ENCODE measurements at places on chromosomes 7 and 10.

GRCh38 chr7:147803606-147804005 lies 787.0 kb upstream of the C7orf33 start:
- DNase-seq = no peak

- no peak for DNase-seq
Measured at GRCh38 chr7:77958436-77958835, 159.9 kb downstream of the PHTF2 start.

DNA sequence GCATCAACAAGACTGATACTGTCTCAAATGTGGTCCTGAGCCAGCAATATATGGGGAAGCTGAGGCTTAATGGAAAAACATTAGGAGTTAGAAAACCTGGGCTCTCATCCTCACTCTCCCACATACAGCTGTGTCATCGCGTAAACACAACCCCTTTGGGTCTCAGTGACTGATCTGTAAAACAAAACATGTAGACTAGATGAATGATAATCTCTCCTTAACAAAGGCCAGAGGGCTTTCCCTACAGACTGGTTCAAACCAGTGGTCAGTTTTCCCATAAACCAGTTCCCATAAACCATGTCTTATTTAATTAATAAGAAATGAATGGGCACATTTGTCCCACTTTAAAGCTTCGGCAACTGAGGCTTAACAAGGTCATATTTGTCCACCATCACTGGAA lies 48.1 kb downstream of the OSBPL3 start:
- DNase-seq = no peak

- DNase-seq = no peak
Measured at GRCh38 chr7:68279827-68280400, 1283.3 kb downstream of the TYW1 start.

- DNase-seq = peak; percentile 30
Measured at GRCh38 chr7:20539201-20539600, 76.3 kb upstream of the ABCB5 start.

DNA sequence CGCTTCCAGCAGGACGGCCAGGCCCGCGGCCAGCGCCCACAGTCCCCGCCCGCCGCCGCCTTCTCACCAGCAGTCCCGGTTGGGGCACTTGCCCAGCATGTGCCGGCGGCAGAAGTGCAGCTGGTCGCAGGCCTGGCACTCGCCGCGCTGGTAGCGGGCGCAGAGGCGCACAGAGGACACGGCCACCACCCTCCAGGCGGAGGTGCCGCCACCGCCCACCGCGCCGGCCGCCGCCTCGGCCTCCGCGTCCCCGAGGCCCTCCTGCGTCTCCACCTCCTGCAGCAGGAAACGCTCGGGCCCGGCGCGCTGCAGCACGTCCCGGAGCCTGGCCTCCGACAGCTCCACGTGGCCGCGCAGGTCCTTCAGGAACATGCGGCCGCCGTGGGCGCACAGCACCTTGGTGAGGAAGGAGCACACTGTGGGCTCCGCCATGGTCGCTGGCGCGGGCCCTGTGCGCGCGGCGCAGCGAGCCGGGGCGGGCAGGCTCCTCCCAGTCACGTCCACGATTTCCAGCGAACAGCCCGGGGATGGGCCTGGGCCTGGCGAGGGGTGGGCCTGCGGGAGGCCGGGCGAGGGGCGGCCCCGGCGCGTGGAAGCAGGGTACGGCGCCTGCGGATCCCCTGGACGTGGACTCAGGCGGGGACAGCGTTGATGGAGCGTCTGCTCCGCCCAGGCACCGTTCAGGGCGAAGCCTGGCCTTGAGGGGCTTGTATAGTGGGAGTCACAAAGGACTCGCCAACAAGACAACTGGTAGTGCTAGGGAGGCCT lies at the start of gene ZC3HAV1L:
ZC3HAV1L (minus strand) TSS at position 457 of the 768 bp plus-strand sequence; CDS start at position 432, 25 bp downstream.
- peak; percentile 54 for DNase-seq

- DNase-seq = peak; percentile 16
Measured at GRCh38 chr7:106260136-106260561, 24.6 kb downstream of the NAMPT start.

DNA sequence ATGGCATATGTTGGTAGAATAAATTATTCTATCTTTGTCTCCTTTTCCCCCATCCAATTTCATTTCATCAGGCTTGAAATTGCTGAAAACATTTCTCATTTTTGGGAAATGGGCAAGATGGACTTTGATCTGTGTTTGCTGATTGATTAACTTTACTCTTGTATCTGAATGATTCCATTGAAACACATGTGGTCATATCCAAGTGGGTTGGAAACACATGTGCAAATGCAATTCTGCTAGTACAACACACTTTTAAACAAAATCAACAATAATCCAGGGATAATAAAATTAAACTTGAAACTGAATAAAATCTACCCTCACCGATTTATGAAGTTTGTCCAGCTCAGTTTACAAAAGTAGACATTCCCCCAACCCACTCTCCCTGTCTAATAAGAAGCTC lies 96.9 kb downstream of the EPDR1 start:
- no peak for DNase-seq

- DNase-seq = peak; percentile 25
Measured at GRCh38 chr10:30057421-30057841, 2.0 kb downstream of the JCAD start.

DNA sequence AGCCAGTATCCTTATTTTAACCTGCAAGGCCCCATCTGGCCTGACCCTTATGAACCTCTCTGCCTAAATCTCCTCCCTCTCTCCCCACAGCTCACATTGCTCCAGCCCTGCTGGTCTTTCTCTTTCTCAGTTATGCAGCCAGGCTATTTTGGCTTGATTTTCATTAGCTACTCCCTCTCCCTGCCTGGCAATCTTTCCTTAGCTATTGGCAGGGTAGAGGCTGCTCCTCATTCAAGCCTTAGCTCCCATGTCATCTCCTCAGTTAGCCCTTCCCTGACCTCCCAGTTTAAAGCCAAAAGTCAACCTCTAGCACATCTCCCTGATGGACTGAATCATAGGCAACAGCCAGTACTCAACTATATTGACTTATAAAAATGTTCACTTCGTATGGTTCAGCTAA lies 214.4 kb upstream of the CELF2 start:
- DNase-seq = peak; percentile 78

DNA sequence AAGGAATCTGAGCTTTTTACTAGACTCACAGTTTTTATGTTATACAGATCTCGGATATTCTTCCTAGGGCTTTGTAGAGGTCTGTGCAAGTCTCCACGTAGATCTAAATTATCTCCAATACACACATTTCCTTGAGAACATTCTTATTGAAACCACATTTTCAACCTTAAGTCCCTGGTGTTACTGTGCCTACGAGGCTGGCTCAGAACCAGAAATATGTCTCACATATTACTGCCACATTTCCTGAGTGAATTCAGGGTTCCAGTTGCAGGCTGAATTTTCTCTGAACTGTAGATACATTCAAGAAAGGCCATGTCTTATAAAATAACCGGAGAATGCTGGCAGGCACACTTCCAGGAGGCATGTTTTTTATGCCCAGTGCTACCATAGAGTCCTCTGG lies 46.5 kb downstream of the INHBA start:
- DNase-seq = peak; percentile 73

GRCh38 chr10:23884670-23885069 lies 324.3 kb upstream of the KIAA1217 start:
- no peak for DNase-seq

DNA sequence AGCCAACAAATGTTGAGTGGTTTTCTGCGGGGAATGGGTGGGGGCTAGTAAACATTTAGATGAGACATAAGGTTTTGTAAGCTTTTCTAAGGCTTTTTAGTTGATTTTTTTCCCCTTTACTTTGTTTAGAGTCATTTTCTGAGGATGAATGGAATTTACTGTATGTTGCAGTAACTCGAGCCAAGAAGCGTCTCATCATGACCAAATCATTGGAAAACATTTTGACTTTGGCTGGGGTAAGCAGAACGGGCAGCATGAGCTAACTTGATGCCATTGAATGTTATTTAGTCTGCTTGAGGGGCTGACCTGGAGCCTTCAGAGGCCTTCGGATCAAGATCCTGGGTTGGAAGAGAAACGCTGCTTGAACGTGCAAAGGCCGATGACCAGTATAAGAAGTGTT lies 37.3 kb downstream of the FBH1 start:
- peak; percentile 77 for DNase-seq

- DNase-seq = no peak
Measured at GRCh38 chr7:68438016-68438415, 1160.3 kb upstream of the AUTS2 start.

- DNase-seq = no peak
Measured at GRCh38 chr7:113921363-113921762, 2.6 kb upstream of the PPP1R3A start.

GRCh38 chr10:131797626-131798025 lies 103.2 kb upstream of the PPP2R2D start:
- DNase-seq = no peak

- DNase-seq = peak; percentile 100
Measured at GRCh38 chr10:3467052-3467951, 294.7 kb upstream of the PITRM1 start.
